ENCODE measurements at places on chromosomes 3 and 15.

DNA sequence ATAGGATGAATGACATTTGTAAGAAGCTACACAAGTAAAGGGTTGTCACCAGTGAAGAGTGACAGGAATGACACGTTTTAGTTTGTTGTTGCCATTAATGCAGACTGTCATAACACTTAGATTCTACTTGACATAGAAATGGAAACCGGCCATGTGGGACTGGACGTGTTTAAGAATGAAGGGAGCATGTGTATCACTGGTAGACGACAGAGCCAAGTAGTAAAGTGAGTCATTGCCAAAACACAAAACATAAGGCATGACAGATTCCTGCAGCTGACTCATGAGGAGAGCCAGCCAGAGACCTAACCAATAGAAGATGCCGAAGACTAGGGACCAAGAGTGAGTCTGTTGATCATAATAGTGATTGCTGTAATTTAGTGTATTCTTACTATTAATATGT is 106.2 kb upstream of the PLAAT1 start:
- no peak for DNase-seq

GRCh38 chr3:156416846-156417558 is 137.9 kb downstream of the SSR3 start:
- DNase-seq, result no peak

GRCh38 chr3:112709911-112710310 is 69.0 kb upstream of the CCDC80 start:
- no peak for DNase-seq

GRCh38 chr3:59754456-59755129 is 704.8 kb upstream of the CFAP20DC start:
- no peak for DNase-seq

GRCh38 chr3:44056446-44057240 is 185.0 kb upstream of the TOPAZ1 start:
- DNase-seq, result no peak

DNA sequence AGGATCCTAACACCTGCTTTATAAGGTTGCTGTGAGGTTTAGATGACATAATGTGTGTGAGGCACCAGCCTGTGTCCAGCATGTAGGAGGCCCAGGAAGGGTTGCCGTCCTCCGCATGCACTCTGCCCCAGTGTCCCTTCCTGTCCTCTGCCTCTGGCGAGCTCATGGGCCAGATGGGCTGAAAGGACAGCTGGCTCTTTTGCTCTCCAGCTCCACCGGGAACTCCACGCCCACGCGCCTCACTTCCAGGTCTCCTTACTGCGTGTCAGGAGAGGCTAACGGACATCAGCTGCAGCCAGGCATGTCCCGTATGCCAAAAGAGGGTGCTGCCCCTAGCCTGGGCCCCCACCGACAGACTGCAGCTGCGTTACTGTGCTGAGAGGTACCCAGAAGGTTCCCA is 12.2 kb downstream of the MUC20 start:
- no peak for DNase-seq

DNA sequence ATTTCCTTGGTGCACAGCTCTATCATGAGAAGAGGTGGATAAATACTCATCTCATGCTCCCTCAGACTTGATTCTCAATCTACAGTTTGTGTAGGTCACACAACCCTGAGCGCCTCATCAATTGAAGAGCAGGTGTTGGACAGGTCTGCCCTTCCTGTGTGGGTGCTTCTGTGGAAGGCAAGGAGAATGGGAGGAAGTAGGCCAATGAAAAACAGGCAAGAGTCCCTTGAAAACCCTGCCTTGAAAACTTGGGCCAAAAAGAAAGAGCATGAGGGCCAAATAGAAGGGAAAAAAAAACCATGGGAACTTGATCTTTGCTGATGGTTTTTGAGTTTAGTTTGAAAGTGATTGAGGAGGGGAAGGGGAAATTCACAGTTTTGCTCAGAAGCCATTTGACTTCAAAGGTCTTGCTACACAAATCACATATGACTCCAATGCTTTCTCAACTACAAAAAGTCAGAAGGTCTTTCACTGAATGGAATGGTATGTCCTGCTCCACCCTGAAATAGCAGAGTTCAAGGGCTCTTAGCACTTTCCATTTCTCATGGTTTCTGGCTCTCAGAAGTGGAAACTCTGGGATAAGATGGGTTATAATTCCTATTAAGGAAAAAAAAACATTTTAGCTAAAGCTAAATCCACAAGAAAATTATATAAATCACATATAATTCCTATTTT is 37.2 kb upstream of the TM4SF1 start:
- no peak for DNase-seq

Data from stimulated activated naive B cell treated with anti-CD40 and anti-IgM and Interleukin-4, amounts not matched to agents 10 μg/mL and 1 μg/mL and 100 μg/mL, for 72 hours (primary cell).